ENCODE measurements at places on chromosomes 1 and 21.

DNA sequence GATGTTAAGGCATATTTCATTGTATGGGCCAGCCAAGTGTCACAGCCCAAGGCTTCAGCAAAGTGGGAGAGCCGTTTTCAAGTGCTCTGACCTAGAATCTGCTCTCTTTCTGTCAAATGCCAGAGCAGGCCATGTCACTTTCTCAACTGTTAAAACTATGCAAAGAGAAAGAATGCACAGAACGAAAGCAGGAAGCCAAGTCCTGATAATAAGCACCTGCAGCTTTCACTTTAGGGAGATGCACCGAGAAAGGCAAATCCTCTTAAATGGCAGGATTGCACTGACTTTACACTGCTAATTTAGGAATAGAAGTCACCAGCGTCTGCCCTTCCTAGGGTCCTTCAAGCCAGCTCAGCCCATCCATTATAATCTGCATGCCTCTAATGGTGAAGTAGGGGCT, 49.2 kb upstream of the NTPCR start:
- no peak for DNase-seq

DNA sequence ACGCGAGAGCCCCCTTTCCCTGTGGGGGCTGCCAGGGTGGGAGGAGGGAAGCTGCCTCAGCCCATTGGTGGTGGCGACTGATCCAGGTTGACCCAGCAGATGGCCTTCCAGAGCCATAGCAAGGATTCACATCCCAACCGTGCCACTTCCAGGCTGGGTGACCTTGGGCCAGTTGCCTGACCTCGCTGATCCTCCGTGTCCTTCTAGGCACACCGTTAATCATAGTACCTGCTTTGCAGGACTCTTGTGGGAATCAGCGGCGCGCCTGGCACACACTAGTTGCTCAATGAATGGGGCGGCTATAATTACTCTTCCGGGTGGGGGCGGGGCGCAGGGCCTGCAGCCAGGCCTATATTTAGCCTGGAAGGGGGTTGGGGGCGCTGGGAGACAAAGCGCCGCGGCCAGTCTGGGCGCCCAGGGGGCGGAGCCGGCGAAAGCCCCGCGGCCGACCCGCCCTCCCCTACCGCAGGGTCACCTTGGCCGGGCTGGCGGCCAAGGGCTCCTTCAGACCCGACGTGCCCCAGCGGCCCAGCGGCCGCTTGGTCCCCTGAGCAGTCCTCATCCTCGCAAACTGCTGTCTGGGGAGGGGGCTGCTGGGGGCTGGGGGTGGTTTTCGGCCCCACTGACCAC, 5.1 kb downstream of the HSPB7 start:
- peak; percentile 63 for DNase-seq

DNA sequence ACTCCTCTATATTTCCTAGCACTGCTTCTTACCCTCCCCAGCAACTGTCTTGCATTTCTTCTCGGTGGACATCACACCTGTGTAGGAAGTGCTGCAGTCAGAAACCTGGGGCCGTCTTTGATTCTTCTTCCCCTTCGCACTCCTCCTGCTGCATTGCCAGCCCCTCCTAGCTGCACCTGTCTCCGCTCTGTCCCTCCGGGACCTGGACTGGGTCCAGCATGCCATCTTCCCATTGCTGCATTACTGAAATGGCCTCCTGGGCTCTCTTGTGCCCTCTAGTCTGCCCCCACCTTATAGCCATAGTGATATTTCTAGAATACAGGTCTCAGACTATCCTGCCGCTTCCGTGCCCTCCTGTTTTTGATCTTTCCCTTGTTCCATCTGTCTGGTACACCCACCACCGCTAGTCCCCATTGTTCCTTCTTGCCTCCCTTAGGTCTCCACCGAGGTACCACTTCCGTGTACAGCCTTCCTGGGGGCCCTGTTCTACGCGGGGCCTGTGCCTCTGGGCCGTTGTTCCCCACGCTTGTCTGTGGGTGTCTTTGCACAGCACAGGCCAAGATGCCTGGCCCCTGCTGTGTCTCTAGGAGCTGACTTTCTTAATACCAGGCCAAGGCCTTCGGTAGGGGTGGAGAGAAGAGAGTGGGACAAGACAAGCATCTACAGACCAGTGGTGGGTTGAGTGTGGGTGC, 107.6 kb downstream of the GALNT2 start:
- DNase-seq: no peak

DNA sequence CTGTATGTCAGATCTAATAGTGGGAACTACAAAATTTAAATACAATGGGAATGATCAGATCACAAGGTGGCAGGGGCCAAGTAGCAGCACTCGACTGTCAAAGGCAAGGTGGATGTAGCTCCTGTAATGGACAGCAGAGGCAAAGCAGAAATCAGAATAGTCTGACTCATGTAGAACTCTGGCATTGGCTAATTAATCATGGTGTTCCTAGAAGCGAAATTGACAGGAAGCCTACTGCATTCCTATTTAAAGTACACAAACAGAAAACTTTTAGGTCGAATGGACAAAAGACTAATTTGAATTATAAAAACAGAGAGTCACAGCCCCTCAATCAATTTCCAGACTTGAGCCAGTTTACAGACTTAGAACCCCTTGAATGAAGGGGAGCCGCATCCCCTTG, 17.4 kb upstream of the IL12RB2 start:
- no peak for DNase-seq
